Naive thymus-derived CD8-positive, alpha-beta T cell (primary cell): ENCODE measurements at places on chromosomes 2 and 18. TPM values are rescaled to one million over a fixed set of nuclear protein-coding genes. Genes with fewer than 3 reads are reported as not detected.

Gene KCNG2
- not detected for total RNA-seq

- no peak for DNase-seq
- peak overlapping the region; percentile 74 for H3K4me3 ChIP-seq
- peak overlapping the region; percentile 97 for H3K27ac ChIP-seq
- H3K36me3 ChIP-seq, result no peaks in the 10 kb centered on the region
Measured at GRCh38 chr2:195561116-195561921, 95.7 kb upstream of the SLC39A10 start.

DNA sequence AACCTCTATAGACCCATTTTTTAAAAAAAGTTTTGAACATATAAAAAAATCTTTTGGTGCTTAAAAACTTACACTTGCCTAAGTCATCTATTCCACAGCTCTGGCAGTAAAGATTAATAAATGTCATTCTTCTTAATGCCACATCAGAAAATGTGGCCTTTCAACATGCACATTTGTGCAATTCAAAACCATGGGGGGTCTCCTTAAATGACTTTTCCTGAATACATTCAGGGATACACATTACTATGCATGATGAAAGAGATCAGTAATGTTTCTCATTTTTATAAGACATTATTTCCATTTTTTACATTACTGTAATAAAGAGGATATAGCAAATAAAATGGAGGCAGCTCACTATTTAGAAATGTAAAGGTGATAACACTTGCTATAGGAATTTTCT, 142.3 kb downstream of the RBM43 start:
- H3K27ac ChIP-seq, result no peak overlapping the region
- H3K4me3 ChIP-seq, result no peak overlapping the region
- DNase-seq, result no peak
- peaks cover 4% of the 10 kb centered on the region for H3K27me3 ChIP-seq

DNA sequence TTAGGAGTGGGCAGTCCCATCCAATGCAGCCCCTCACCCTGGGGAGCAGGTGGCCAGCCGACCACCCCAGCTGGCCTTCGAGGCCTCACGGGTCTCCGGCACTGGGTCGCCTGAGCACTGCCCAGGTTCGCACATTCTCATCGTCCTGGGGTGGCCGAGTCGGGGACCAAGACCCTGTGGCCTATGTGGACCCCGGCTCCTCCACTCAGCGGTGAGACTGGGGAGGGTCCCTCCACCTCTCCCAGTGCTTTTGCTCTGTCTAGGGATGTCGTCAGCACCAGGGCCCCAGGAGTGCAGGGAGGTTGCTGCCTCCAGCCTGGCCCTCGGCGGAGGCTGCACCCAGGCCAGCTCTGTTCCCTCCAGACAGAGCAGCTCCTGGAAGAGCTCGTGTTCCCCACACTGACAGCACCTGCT, 89.6 kb downstream of the TPO start:
- no peaks in the 10 kb centered on the region for H3K4me1 ChIP-seq
- no peaks in the 10 kb centered on the region for H3K27me3 ChIP-seq
- no peaks in the 10 kb centered on the region for H3K36me3 ChIP-seq
- no peak overlapping the region for H3K27ac ChIP-seq
- no peak for DNase-seq

GRCh38 chr2:226638576-226638975, 161.0 kb downstream of the IRS1 start:
- no peaks in the 10 kb centered on the region for H3K27me3 ChIP-seq
- H3K4me3 ChIP-seq, result no peak overlapping the region
- no peak overlapping the region for H3K27ac ChIP-seq
- DNase-seq, result no peak
- H3K4me1 ChIP-seq, result no peaks in the 10 kb centered on the region

DNA sequence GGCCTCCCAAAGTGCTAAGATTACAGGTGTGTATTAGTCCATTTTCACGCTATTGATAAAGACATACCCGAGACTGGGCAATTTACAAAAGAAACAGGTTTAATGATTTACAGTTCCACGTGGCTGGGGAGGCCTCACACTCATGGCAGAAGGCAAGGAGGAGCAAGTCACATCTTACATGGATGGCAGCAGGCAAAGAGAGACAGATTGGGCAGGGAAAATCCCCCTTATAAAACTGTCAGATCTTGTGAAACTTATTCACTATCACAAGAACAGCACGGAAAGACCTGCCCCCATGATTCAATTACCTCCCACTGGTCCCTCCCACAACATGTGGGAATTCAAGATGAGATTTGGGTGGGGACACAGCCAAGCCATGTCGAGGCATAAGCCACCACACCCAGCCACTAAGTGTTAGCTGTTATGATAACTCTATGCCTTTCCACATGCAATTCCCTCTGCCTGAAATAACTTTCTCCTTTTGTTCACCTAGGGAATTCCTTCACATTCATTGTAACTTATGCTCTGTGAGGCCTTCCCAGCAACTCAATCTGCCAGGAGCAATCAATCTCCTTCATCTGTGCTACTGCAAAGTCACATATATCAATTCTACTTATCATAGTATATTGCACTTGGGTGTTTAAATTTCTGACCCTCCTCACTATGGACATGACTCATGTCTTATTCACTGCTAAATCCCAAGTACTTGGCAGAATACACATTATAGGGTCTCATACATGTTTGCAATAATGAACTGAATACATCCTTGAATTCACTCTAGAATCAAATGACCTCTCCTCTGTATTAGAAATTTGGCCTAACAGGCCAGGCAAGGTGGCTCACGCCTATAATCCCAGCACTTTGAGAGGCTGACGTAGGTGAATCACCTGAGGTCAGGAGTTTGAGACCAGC, 7.4 kb downstream of the MCEE start:
- H3K36me3 ChIP-seq, result no peaks in the 10 kb centered on the region
- no peak for DNase-seq
- no peaks in the 10 kb centered on the region for H3K27me3 ChIP-seq
- H3K4me1 ChIP-seq, result no peaks in the 10 kb centered on the region
